Cardiac septum (tissue), 1 donor: ENCODE measurements at places on chromosomes 3 and 15.

DNA sequence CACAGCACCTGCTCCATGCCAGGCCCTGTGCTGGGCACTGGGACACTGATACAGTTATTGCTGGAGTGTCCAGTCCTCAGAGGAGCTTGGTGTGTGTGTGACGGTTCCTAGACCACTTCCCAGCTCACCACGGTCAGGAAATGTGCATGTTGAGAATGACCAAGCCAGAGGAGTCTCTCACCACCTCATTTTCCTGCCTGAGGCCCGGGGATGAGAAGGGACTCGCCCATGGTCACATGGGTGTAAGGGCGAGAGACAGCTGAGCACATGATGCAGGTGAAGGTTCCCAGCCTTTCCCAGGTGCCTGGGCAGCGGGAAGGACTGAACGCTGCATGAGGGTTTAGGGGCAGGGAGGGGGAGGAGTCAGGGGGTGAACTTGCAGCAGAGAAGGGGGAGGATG, 180.9 kb upstream of the TLE3 start:
- DNase-seq, result peak; percentile 49

DNA sequence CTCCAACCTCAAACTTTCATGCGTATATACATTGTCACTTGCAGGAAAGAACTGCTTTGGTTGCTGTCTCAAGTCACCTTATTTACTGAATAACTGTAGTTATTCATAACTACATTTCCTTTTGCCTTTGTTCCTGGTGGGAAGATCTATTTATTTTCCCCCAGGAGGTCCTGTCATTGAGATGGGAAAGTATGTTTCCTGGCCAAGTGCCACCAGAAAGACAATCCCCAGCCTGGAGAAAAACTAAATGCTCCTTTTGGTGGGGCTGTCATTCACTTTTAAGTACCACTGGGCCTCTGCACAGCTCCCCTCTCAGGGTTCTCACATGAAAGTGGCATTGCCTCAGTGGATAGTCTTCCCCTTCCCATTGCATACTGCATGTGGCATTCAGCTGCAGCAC, 59.8 kb downstream of the LRRC3B start:
- no peak for DNase-seq

DNA sequence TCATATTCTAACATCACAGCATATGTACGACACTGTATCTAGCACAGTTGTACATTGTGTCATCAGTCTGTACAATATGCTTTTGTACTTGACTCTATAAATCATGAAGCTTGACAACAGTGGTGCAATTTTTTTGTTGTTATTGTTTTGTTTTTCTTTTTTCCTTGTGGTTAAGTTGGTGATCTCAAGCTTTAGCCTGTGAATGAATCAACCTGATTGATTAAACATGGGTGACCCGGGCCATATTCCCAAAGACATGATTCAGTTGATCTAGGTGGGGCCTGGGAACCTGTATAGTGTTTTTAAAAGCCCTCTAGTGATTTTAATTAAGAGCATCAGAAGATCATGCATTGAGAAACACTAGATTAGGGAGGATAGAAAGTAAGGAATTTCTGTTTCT, 101.8 kb upstream of the AADACL2 start:
- DNase-seq, result no peak

GRCh38 chr3:13795816-13796215, 84.1 kb downstream of the WNT7A start:
- no peak for DNase-seq

GRCh38 chr3:45817831-45818522, 21.6 kb upstream of the SLC6A20 start:
- no peak for DNase-seq
